ENCODE measurements at places on chromosomes 3 and 15.

- no peak for DNase-seq
These were observed 9.7 kb upstream of the SCAANT1 start for GRCh38 chr3:63921741-63922482.

GRCh38 chr3:87426918-87427317 lies 150.5 kb upstream of the POU1F1 start:
- DNase-seq, result no peak

DNA sequence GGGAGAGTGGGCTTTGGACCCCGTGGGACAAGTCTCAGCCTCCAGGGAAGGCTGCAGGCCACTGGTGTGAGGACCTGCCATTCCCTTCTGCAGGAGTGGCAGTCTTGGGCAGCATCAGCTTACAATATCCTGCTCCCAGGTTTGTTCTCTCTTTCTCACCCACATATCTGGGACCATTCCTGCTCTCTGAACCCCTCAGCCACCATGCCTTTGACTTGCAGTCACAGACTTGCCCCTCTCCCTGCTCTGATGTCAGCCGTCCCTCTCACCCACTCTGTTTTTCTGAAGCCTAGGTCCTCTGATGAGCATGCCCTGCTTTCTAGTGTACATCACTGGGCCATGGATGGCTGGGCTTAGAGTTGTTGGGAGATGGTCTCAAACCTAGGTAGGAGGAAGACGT lies 282.1 kb downstream of the EPHB1 start:
- DNase-seq, result no peak

GRCh38 chr3:156610154-156610553 lies 55.2 kb upstream of the SSR3 start:
- DNase-seq, result no peak

- peak; percentile 8 for DNase-seq
These were observed 56.9 kb downstream of the LRCH3 start for GRCh38 chr3:197847866-197848401.

- no peak for DNase-seq
These were observed 2.2 kb upstream of the UCN2 start for GRCh38 chr3:48565591-48566400.

DNA sequence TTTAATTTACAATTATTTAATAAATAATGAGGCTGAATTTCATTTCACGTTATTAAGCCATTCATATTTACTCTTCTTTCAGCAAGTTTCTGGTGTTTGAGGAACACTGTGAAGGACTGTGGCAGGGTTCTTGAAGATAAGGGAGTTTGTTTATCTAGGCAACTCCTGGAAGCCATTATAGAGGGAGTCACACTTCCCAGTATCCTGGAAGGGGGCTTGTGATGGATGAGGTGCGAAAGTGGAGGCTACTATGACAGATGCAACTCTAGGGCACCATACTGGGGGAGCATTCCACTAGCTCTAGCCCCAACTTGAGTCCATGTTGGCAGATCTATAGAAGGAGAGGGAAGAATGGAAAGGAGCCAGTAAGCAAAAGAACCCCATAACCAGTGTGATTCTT lies 14.4 kb downstream of the CNOT10 start:
- no peak for DNase-seq

DNA sequence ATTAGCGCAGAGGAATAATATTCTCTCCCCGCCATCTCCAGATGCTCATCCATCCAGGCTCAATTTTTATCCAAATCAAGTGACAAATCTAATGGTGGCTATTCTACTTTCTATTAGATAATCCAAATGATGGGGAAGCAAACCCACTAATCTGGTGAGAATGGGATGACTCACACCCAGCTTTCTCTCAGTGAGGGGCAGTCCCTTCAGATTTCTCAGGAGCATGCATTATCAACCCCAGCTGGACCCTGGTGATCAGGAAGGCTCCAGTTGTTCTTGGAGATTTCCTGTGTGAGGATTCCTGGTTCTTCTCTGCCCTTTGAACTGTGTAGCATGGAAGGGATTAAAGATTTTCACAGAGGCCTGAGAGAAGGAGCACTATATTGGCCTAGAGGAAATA lies 358.0 kb downstream of the WDR72 start:
- no peak for DNase-seq

DNA sequence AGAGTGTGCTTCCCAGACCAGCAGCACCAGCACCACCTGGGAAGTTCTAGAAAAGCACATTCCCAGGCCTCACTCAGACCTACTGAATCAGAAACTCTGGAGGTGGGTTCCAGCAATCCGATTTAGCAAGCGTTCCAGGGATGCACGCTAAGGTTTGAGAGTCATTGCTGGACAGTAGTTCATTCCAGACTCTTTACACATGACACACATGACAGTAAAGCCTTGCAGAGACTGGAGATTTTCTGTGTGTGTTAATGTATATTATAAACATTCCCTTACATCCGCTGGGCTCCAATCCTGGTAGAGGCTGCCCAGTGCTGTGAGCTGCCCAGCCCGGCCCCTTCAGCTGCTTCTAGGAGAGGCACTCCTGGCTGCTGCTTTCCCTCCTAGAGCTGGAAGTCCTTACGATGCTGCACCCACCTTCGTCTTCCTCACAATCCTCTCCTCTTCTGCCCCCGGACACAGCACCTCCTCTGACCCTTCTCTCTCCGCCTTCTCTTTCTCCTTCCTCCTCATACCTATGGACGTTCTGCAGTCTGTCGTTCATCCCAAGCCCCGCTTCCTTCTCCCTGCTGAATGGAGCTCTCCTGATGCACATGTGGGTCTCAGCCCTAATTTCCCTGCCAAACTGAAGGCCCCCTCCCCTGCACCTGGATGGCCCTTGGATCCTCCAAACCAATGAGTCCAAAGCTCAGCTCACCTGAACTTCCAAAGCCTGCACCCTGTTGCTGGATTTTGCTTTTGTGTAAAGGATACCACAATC lies 44.4 kb downstream of the ITGA11 start:
- no peak for DNase-seq

GRCh38 chr3:197019535-197019934 lies 10.1 kb downstream of the MELTF start:
- no peak for DNase-seq

- peak; percentile 8 for DNase-seq
These were observed 688 bp downstream of the SETD5 start for GRCh38 chr3:9397906-9398699.

GRCh38 chr15:67927501-67928168 lies 87.8 kb upstream of the RNU6-1 start:
- DNase-seq, result no peak

- DNase-seq, result no peak
These were observed 202.2 kb upstream of the BHLHE40 start for GRCh38 chr3:4776980-4777581.

DNA sequence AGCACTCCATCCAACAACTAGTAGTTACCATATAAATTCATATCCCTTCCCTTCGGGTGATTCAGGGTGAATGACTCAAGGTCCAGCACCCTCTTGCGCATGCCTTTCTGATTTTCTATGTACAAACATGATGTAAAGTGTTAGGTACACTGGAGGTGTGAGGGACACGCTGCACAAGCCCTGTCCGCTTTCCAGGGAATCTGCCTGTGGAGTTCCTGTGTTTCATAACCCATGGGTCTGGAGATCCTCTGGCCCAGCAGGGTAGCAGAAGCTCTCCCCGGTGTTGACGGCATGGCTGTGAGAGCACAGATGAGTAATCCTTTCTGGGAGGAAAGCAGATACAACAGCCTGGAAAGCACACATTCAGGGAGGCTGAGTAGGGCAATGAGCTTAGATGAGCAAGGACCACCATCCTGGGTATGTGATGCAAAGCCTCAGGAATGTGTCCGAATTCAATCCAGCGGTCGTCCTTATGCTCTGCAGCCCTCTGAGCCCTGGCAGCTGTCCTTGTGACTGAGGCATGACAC lies 142.9 kb upstream of the TP63 start:
- DNase-seq, result no peak

DNA sequence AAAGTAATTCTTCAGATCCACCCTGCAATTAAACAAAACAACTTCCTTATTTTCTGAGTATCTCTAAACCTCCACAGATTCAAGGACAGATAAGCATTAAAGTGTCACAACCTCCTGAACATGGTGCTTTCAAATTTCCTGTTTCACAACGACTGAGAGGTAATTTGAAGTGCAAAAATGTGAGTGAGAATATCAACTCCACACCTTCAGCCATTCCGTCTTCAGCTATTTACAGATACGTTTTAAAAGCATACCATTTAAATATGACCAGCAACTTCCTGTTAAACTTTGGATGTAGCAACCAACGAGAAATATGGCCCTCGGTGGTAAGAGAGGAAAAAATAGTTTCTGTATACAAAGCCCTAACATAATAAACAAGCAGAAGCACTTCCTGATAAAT lies 32.1 kb upstream of the PCSK6 start:
- no peak for DNase-seq

- no peak for DNase-seq
These were observed 103.6 kb upstream of the DPH6 start for GRCh38 chr15:35649575-35649974.

GRCh38 chr3:20637729-20638128 lies 451.7 kb upstream of the SGO1 start:
- no peak for DNase-seq

- peak; percentile 48 for DNase-seq
These were observed 152.2 kb downstream of the IGSF11 start for GRCh38 chr3:118882353-118882947.

- no peak for DNase-seq
These were observed 19.1 kb downstream of the TSEN2 start for GRCh38 chr3:12503126-12503957.

DNA sequence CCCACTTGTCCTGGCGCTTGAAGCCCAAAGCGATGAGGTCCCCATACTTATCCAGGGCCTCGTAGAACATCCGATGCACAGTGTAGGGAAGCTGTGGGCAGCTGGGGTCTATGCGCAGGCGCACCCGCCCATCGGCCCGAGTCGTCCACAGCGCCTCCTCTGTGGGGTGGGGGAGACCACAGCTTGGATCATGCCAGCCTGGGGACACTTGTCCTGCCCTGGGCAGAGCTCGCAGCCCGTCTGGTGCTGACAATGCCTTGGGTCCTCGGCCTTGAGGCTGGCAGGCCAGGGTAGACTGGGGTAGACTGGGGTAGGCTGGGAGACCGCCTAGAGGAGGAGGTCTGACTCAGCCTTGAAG lies 39.8 kb downstream of the ACSBG1 start:
- no peak for DNase-seq

DNA sequence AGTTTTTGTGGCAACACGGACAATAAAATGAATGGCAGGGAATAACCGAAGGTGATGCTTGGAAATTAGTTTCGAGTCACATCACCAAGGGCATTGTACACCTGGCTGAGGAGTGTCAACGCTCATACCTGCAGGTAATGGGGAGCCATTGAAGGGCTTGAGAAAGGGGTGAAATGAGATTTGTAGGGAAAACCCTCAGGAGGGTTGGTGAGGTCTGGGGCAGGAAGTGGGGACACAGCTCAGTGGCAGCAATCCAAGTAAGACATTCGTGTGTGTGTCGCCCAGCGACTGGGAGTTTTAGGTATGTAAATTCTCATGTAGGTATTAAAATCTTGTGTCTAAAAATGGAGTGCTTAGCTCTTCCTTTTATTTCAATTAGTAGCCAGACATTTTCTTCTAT lies 14.3 kb downstream of the PARP14 start:
- DNase-seq, result no peak

DNA sequence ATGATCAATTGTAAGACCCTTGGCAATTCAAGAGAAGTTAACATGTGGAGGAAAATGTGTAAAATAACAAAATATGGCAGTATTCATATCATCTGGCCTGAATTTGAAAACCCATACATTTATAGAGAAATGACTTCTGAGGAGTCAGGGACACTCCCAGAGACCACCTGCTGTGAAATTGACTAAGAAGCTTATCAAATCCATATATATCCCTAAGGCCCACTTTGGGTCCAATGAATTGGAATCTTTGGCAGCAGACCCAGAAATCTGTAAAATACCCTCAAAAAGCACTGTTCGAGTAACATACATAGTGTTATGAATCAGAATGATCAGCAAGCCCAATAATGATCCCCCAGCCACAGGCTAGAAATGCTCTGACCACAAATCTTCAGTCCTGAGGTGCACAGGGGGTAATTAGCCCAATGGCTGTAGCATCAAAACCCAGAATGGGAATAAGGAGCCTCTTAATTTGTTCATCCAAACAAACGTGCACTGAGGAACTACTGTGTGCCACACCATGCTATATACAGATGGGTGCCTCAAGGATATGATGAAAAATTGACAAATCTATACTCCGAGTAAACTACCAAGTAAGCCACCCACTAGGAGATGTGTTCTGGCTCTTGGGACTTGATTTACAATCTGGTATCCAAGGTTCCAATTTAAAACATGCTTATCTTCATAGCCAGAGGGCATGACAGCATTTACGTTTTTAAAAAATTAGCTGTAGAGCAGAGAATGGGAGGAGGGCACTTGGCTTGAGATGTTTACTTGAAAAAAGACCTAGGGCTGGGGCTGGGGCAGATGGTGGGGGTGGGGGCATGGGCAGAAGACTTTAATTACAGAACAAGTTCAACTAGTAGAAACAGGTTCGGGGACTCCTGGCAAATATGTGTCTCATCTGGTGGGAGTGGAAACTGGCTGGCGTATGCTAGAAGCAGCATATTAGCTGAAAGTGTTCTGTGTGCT lies 9.1 kb upstream of the ARHGEF3 start:
- DNase-seq, result no peak

GRCh38 chr3:36893826-36894225 lies 51.0 kb downstream of the TRANK1 start:
- no peak for DNase-seq

DNA sequence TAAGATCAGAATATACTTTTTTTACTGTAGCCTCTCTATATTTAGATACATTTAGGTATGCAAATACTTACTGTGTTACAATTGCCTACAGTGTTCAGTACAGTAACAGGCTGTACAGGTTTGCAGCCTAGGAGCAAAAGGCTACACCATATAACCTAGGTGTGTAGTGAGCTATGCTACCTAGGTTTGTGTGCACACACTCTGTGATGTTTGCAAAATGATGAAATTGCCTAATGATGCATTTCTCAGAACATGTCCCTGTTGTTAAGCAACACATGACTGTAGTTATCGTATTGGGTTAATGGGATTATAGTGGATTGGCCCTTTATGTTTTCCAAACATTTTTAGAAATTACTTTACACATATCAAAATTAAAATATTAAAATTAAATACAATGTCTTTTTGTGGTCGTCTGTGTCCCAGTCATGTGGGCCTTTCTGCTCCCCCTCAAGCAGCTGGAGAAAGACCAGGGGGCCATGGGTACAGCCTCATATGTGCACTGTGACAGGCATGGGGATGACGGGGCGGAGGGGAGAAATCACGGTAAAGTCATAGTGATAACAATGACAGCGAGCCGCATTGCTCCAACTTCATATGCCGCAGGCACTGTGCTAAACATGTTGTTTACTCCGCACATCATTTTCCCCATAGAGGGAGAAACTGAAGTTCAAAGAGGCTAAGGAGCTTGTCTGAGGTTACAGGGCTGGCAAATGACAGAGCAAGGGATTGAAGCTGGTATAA lies 27.4 kb upstream of the PLA2G4E start:
- DNase-seq, result no peak
